Trophoblast cell (in vitro differentiated cells and primary cell): ENCODE measurements at places on chromosomes 5 and 9.

- no peak for DNase-seq
Measured at GRCh38 chr5:55154873-55155272, 5.1 kb upstream of the GPX8 start.

DNA sequence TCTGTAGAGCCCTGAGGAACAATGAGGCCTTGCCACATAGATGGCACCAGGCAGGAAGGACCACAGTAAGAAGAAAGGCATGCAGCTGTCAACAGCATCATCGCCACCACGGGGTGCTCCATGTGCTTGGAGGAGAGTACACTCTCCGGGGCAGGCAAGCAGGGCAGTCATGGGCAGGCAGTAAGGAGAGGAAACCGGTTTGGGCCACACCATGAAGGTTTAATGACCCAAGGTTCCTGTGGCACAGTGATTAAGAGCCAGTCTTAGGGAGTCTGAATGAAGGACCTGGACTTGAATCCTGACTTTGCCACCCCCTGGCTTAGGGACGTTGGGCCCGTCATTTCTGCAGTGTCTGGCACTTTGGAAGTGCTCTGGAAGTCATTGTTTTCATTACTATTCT is 80.6 kb upstream of the ZBTB43 start:
- no peak for DNase-seq

GRCh38 chr5:132182359-132183040 is 45.2 kb downstream of the P4HA2 start:
- DNase-seq = peak; percentile 62

DNA sequence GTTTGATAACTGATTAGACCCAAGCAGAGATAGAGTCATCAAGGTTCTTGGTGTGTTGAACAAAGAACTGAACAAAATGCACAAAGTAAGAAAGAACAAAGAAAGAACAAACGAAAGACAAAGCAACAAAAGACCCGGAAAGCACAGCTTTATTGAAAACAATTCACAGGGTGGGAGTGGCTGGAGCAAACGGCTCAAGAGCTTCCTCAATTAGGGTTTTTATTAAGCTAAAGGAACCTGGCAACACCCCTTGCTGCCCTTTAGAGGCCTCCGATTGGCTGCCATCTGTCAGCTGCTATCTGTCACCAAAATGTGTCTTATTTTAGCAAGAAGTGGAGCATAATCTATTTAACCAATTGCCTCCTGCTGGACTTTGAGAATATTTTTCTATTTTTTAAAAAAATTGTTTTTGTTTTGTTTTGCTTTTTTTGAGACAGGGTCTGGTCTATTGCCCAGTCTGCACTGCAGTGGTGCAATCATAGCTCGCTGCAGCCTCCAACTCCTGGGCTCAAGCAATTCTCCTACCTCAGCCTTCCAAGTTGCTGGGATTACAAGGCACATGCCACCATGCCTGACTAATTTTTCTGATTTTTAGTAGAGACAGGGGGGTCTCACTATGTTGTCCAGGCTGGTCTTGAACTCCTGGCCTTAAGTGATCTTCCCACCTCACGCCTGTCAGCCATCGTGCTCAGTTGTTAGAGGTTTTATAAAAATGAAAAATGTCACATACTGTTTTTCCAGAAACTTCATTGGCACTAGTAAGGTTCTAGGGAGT is 7.7 kb upstream of the ABO start:
- DNase-seq = no peak
